NCI-H1092 treated with DMSO at 0.1 percent for 48 hours (cell line): ENCODE measurements at places on chromosomes 7 and 10.

DNA sequence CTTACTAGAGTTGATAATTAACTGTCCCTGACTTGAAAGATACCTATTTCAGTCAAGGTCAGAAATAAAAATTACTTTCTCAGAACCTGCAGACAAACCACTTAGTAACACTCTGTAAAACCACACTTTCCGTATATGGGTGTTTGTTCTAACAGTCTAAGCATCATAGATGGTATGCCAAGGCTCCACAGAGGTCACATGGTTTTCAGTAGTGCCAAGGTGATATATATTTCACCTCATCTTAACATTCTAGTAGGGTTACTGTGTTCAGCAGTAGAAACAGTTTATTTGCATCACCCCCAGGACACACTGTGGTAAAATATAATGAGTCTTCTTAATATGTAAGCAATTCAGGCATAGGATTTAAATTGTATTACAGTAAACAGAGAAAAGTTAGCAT, 61.5 kb downstream of the KCND2 start:
- no peak for DNase-seq

DNA sequence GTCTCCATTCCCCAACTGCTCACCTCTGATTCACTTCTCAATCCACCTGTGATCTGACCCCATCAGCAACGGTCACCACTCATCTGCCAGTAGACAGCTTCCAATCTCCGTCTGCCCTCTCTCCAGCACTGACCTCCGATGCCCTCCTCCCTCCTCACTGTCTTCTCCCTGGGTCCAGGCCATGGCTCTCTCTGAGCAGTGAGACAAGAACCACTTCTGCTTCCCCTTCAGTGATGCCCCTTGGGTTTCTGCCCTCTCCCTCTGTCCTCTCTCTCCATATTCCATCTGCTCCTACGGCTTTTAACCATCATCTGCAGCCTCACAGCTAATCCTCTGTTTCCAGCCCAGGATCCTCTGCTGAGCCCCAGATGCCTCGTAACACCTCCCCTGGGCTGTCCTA, 55.5 kb upstream of the OPALIN start:
- no peak for DNase-seq

DNA sequence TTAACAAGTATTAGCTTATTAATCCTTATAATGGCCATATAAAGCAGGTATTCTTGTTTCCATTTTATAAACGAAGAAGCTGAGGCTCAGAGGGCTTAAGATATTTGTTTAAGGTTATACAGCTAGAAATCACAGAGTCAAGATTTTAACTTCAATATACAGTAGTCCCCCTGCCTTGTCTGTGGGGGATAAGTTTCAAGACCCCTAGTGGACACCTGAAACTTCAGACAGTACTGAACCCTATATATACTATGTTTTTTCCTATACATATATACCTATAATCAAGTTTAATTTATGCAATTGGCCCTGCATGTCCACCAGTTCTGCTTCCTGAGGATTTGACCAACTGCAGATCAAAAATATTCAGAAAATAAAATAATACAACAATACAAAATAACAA, 44.4 kb upstream of the STRIP2 start:
- no peak for DNase-seq

- DNase-seq, result no peak
These were observed 5.3 kb upstream of the TMEM139 start for GRCh38 chr7:143279186-143280098.

GRCh38 chr10:69458430-69459100, 7.3 kb downstream of the TSPAN15 start:
- DNase-seq, result no peak

DNA sequence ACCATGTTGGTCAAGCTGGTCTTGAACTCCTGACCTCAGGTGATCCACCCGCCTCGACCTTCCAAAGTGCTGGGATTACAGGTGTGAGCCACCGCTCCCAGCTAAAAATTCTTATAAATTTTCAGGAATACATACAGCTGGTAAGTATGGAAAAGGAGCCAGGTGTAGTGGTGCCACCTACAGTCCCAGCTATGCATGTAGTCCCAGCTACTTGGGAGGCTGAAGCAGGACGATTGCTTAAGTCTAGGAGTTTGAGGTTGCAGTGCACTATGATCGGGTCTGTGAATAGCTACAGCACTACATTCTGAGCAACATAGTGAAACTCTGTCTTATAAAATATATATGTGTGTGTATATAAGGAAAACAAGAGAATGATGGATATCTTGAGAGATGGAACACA, 19.0 kb downstream of the LDB1 start:
- DNase-seq, result no peak

GRCh38 chr10:8235253-8236027, 181.0 kb downstream of the GATA3 start:
- DNase-seq, result no peak

DNA sequence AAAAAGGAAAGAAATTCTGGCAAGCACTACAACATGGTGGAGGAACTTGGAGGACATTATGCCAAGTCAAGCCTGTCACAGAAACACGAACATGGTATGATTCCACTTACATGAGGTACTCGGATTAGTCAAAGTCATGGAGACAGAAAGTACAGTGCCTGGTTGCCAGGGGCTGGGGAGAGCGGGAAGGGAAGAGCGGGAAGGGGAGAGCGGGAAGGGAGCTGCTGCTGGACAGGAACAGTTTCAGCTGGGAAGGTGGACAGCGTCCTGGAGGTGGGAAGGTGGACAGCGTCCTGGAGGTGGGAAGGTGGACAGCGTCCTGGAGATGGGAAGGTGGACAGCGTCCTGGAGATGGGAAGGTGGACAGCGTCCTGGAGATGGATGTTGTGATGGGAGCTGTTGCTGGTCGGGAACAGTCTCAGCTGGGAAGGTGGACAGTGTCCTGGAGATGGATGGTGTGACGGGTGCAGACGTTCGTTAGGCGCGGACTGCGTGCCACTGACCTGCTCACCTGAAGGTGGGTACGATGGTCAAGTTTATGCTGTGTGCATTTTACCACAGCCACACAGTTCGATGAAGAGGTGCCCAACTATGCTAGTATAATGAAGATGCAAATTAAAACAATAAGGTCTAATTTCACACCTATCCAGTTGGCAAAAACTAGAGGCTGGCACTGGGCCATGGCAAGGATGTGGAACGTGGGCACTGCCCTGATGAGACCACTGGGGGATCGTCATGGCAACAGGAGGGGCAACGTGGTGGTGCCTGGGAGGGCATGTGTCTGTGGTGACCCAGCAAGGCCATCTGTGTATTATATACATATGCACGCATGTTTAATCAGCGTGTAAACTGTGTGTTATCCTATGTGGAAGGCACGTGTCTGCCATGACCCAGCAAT, 103.8 kb downstream of the NKX6-2 start:
- no peak for DNase-seq

DNA sequence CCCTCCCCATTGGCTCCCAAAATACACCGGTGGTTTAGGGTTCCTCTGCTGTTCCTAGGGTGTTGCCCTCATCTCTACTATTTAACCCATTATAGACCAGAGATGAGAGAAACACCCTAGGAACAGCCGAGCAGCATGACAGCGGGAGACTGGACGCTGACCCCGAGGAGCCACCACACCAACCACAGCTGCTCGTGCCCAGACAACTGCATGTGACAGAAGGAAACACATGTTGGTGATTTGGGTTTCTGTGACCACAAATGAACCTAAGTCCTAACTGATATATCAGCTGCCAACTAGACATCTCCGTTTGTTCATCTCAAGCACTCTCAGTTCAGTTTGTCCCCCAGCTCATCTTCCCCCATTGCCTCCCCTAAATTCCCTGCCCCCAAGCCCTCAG, 13.4 kb downstream of the CFAP43 start:
- DNase-seq, result no peak

DNA sequence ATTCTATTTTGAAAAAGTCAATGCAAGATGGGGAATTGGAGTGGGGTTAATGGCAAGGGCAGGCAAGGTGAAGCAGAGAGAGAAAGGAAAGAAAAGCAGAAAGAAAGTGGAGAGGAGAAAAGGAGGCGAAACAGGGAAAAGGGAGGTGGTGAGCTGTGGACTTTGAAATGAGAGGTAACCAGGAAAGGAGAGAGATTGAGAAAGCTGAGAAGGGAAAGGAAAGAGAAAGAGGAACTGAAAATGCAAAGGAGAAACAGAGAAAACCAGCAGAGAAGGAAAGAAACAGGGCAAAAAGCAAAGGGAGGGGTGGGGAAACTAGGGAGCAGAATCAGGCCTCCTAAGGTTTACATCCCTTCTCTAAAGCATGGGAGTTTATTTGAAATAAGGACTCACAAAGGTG, 72.5 kb upstream of the TPK1 start:
- no peak for DNase-seq

DNA sequence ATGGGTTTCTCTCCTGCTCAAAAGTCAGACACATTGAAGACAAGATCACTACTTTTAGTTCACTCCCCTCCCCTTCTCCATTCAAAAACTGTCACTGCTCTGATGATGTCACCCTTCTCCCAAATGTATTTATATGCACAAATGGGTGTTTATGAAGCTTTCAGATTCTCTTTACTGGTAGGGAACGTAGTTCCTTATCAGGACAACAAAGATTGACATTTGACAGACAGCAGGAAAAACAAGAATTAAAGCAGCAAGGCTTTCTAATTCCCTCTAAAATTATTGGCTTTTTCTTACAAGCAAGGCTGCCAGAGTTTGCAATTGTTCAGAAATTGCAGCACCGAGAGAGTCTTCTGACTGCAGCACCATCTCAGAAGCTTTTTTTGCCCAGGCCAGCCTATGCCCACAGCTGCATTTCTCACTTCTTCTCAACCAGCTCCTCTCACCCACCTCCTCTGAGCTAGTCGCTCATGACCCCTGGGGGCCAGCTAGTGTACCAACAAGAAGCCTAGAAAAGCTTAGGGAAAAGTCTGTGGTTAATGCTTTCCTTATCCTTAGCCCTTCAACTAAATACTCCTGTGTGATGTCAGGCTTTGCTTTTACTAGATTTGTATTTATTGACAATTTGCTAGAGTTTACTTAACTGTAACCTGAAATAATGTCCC, 265.1 kb downstream of the HTR7 start:
- DNase-seq, result peak; percentile 48

DNA sequence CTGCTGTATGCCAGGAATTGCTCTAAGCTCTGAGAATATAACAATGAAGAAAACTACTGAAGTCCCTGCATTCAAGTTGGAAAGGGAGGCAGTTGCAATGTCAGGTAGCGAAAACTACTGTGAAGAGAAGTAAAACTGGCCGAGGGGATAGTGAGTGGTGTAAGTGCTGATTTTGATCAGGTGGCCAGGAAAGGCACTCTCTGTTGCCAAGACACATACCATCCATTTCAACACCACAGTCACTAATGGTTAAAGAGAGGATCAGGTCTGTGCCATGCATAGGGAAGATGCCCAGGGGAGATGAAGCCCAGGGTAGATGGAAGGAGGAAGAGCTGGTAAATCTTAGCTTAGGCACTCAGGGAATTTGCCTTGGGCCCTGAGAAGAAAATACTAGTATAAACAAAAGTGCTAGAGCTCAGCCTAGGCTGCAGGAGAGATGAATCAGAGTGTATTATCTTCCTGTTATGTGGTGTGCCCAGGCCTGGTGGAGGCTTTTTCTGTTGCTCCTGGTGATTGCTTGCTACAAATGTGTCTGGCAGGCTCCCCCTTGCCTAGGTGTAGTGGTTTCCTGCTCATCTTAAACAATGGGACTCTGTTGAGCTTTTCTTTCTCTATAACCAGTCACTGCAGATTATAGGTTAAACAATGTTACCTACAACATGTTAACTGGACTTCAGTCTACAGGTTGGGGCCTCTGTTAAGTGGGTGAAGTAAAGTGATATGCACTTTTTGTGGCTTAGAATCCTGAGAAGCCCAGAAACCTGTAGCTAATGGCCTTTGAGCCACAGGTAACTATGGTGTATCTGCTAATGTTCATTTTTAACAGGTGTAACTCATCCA, 125.5 kb downstream of the LRRC4 start:
- no peak for DNase-seq

GRCh38 chr10:388661-389045, 253.4 kb downstream of the ZMYND11 start:
- no peak for DNase-seq

- DNase-seq, result no peak
These were observed 100.1 kb downstream of the WDR11 start for GRCh38 chr10:120951288-120951687.

DNA sequence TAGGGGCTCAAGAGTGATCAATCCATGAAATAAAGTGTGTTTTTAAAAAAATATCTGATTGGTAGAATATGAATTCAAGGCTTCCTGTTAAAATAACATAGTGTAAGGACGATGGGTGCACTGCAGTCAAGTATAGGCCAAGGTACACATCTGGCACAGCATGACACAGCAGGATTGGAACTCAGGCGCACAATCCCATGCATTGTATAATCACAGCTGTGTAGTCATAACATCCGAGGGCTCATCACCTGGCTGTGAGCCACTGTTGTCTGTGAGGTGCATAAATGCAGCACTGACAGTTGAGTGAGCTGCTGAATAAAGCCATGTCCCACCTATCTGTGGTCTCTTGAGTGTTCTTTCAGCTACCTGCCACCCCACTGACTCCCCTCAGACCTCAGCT, 142.3 kb upstream of the HPS1 start:
- no peak for DNase-seq

DNA sequence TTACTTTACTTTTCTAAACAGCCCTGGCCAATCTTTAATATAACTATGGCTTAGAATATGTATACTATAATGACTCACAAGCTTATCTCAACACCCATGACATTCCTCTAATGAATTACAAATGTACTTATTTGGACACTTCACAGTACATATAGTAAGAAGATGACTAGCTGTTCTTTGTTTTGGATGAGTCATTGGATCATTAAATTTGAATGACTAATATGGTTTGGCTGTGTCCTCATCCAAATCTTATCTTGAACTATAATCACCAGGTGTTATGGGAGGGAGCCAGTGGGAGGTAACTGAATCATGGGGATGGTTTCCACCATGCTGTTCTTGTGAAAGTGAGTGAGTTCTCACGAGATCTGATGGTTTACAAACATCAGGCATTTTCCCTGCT, 807.5 kb upstream of the SORCS1 start:
- no peak for DNase-seq

DNA sequence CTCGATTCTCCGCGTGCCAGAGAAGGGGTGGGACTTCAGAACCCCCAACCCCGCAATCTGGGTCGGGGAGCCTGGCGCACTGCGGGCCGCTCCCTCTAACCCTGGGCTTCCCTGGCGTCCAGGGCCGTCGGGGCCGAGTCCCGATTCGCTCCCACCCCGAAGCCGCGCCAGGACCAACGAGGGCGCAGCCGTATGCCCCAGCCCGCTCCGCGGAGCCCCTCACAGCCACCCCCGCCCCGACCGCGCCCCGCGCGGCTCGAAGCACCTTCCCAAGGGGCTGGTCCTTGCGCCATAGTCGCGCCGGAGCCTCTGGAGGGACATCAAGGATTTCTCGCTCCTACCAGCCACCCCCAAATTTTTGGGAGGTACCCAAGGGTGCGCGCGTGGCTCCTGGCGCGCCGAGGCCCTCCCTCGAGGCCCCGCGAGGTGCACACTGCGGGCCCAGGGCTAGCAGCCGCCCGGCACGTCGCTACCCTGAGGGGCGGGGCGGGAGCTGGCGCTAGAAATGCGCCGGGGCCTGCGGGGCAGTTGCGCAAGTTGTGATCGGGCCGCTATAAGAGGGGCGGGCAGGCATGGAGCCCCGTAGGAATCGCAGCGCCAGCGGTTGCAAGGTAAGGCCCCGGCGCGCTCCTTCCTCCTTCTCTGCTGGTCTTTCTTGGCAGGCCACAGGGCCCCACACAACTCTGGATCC, at the start of gene LEP:
TSS of gene LEP (plus strand) at position 583 of the 691 bp plus-strand sequence. CDS start 10,741 bp downstream, outside the sequence.
- no peak for DNase-seq

GRCh38 chr10:11663763-11664555, 52.5 kb upstream of the USP6NL start:
- DNase-seq, result no peak
